ENCODE measurements at places on chromosomes 3 and 15.

DNA sequence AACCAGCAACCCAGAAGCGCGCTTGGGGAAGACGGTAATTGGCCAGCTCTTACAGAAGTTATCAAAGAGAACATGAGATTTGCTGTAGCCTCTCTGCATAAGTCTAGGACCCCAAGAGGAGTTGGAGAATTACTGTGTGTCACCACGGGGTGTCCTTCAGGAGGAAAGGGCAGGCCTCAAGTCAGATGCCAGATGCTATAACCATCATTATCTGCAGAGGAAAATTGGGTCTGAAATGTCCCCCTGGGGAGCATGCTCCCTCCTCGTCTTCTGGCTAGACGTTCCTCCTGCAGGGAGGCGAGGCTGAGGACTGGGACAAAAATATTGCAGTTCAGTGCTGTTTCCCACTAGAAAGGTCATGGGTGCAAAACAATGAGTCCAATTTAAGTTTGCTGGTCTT, 380.5 kb upstream of the CFAP20DC start:
- no peak for DNase-seq

DNA sequence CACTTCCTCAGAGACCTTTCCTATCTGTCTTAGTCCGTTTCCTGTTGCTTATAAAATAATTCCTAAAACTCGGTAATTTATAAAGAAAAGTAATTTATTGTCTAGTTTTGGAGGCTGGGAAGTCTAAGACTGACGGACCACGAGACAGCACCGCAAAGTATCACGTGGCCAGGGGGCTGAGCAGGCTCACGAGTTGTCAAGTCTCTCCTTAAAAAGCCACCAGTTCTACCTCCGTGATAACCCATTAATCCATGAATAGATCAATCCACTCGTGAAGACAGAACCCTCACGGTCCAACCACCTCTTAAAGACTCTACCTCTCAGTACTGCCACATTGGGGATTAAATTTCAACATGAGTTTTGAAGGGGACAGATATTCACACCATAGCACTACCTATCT, 821 bp downstream of the LINS1 start:
- DNase-seq = no peak

DNA sequence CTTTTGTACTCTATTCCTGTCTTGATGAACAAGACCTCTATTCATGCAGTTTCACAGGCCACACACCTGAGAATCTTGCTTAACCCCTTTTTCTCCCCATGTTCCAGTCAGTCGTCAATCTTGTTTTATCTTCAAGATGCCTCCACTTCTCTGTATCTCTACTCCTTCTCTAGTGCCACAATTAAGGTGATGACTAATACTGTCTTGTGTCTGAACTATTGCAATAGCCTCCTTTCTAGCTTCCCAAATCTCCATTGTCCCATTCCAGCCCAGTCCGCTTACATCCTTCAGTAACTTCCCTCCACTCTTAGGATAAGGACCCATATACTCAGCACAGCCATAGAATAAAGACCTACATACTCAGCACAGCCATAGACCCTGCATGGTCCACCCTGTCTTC, 24.7 kb downstream of the CHST14 start:
- DNase-seq = no peak

GRCh38 chr3:98339031-98339430, 14.6 kb upstream of the OR5K4 start:
- DNase-seq = no peak

DNA sequence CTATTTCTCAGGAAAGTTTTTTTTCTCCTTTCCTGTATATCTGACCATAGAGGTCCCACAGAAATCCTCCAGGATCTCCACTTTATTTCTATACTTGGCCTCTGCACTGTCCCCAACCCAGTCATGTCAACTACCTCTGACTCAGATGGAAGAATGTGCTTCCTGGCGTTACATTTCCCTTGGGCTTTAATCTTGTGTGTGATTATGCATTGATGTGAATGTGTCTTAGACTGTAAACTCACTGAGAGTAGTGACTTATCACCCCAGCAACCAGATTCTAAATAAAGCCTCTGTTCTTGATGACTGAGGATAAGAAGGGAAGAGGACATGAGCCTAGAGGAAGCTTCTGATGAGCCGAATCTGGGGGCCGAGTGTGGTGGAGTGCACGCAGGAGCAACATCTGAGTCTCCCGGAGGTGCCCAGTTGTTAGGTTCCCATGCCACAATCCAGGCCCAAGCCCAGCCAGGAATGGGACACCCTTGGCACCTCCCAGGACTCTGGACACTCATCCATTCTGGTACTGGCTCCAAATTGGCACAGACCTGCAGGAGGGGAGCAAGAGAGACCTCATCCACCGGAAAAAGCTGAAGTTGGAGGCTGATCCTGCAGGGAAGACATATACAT, 32.1 kb upstream of the HEG1 start:
- no peak for DNase-seq

GRCh38 chr3:79314544-79314943, 453.3 kb downstream of the ROBO1 start:
- DNase-seq = no peak

DNA sequence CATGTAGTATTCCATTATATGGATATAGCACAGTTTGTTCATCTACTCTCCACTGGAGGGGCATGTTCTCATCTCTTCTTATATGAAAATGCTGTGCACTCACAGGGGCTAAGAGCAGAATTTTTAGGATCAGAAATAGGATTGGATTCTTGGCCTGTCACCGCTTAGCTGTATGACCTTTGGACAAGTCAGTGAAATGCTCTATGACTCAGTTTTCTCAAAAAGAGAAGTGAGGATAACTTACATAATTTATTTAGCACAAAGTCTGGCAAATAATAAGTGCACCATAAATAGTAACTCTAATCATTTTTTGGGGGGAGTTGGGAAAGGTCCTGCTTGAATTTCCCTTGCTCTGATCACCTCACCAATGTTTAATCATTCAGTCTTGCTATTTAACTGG, 103.7 kb upstream of the LRIG1 start:
- DNase-seq = no peak

DNA sequence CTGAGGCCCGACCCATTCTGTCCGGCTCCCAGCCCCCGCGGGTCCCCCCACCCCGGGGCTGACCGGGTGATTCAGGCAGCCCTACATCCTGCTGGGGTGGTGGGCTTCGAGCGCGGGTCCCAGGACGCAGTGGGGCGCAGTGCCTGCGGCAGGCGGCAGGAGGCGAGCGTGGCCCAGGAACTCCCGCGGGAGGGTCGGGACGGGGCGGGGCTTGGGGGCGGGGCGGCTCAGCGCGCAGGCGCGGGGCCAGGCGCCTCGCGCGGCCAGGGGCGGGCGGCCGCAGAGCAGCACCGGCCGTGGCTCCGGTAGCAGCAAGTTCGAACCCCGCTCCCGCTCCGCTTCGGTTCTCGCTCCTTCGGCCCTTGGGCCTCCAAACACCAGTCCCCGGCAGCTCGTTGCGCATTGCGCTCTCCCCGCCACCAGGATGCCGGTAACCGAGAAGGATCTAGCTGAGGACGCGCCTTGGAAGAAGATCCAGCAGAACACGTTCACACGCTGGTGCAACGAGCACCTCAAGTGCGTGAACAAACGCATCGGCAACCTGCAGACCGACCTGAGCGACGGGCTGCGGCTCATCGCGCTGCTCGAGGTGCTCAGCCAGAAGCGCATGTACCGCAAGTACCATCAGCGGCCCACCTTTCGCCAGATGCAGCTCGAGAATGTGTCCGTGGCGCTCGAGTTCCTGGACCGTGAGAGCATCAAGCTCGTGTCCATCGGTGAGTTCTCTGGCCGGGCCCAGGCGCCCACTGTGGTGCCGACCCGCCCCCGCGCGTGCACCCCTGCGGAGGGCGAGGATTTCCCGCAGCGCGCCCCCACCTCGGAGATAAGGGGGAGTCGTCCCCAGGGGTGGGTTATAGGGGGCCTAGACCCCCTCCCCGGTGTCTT, at the start of gene FLNB:
Gene FLNB, plus strand, starts transcription at position 282 of the 885 bp plus-strand sequence. Its CDS starts 143 bp downstream, at position 425.
- DNase-seq = no peak

GRCh38 chr15:75955720-75956119, 52.0 kb downstream of the FBXO22 start:
- no peak for DNase-seq

GRCh38 chr15:77852241-77853007, 219.7 kb upstream of the LINGO1 start:
- no peak for DNase-seq

- no peak for DNase-seq
These were observed 716.8 kb downstream of the NSUN3 start for GRCh38 chr3:94779699-94780098.

DNA sequence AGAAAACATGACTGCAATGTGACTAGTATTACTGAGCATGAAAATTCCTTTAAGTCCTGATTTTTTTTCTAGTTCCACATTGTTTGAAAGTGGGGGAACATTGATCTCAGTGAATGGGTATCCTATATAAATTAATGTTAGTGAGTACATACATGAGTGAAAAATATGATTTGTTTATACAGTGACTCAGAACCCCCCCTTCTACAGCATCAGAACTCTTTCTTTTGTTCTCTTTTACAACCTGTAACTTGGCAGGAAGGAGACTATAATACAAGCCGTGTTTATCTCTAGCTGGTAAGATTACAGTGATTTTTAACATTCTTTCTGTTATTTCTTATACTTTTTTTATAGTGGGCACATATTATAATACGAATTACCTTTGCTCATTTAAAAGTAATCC, 384.7 kb downstream of the PDCD6IP start:
- DNase-seq = no peak

- no peak for DNase-seq
These were observed 318.7 kb upstream of the STT3B start for GRCh38 chr3:31213869-31214486.

DNA sequence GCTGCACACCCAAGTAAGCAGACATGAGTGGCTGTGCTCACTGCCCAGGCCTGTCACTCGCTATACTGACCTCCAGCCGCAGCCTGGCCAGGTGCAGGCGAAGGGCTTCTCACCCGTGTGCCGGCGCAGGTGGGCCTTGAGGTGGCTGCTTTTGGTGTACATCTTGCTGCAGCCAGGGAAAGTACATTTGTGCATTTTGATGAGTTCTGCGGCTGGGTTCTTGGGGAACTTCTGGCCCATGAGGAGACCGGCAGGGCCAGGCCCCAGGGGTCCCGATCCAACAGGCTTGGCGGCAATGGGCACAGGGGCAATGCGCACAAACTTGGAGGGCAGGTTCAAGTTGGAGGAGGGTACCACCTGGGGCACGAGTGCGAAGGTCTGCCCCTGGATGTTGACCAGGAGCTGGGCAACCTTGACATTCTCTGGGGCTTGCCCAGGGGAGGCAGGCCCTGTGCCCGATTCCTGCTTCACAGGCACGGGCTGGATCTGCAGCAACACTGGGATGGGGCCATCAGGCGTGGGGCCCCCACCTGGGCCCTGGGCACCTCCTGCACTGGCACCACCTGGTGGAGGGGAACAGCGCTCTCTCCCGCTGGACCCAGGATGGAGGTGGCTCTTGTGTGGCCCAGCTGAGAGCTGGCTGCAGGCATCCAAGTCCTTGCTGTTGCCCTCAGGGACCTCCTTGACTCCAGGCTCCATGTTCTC, 5.3 kb downstream of the KLF15 start:
- DNase-seq = no peak
